Osteocyte (in vitro differentiated cells): ENCODE measurements at places on chromosomes 3 and 15. TPM values are rescaled to one million over a fixed set of nuclear protein-coding genes. Genes with fewer than 3 reads are reported as not detected.

Gene CLDN16
- not detected in 2 replicates for total RNA-seq

DNA sequence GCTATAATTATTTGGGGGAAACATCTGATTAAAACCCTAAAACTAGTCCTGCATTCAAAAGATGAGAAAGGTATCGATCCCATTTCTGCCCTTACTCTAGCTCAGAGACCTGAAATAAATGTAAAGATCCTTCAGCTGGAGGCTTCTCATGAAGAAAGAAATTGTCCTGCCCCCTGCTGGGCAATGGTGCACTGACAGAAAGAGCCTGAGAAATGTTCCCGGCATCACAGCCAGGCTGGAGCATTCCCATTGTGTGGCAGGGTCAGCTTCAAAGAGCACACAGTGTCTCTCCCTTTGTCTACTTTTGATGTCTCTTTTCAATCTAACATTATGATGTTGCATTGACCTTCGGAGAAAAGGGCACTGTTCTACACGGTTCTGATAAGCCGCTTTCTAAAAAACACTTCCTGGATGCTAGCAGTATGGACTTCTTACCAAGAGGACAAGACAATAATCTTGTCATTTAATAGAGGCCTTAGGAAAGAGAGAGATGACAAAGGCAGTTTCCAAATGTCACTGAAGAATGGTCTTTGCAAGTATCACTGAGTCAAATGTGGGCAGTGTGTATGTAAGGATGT lies 287.5 kb downstream of the MAGI1 start:
- no peak overlapping the region for H3K4me3 ChIP-seq
- H3K36me3 ChIP-seq, result no peaks in the 10 kb centered on the region
- no peaks in the 10 kb centered on the region for H3K27me3 ChIP-seq
- H3K4me1 ChIP-seq, result peaks cover 2% of the 10 kb centered on the region
- no peak overlapping the region for H3K27ac ChIP-seq

Gene C2CD4A
- total RNA-seq, result not detected in 2 replicates

- H3K4me1 ChIP-seq, result peaks cover 8% of the 10 kb centered on the region
- no peak overlapping the region for H3K27ac ChIP-seq
- no peak for DNase-seq
- no peaks in the 10 kb centered on the region for H3K27me3 ChIP-seq
Measured at GRCh38 chr3:29274667-29275066, 6.2 kb upstream of the RBMS3 start.

DNA sequence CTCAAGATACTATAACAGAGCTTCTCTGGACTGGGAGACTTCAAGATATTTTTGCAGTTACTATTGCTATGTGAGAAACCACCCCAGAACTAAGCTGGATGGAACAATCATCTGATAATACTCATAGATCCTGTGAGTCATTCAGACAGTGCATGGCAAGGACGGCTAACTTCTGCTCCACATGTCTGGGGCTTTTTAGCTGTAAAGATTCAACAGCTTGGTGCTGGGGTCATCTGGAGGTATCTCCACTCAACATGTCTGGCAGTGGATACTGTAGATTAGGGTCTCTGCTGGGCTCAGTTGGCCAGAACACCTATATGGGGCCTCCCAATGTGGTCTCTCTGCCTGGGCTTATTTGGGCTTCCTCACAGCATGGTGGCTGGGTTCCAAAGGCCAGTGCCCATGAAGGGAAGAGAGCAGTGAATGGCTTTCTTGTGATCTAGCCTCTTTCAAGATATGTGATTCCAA lies 117.3 kb upstream of the SLC7A14 start:
- DNase-seq, result no peak
- peaks cover 17% of the 10 kb centered on the region for H3K4me1 ChIP-seq
- H3K36me3 ChIP-seq, result no peaks in the 10 kb centered on the region
- H3K27ac ChIP-seq, result no peak overlapping the region

Gene CYP19A1
- not detected in 2 replicates for total RNA-seq

- no peak for DNase-seq
- H3K27ac ChIP-seq, result no peak overlapping the region
- peaks cover 23% of the 10 kb centered on the region for H3K4me1 ChIP-seq
- no peak overlapping the region for H3K4me3 ChIP-seq
Measured at GRCh38 chr3:128343287-128344051, 123.2 kb downstream of the DNAJB8 start.

GRCh38 chr15:39172380-39173281 lies 408.2 kb upstream of the THBS1 start:
- H3K4me3 ChIP-seq, result peak overlapping the region; percentile 80
- H3K27me3 ChIP-seq, result no peaks in the 10 kb centered on the region

Gene GOLGA6A
- 0.21 TPM in 1 of 2 replicates, not detected in the other for total RNA-seq

GRCh38 chr3:128730471-128730870 lies 4.5 kb downstream of the RAB7A start:
- no peak for DNase-seq
- H3K4me3 ChIP-seq, result no peak overlapping the region
- H3K36me3 ChIP-seq, result peaks cover 1% of the 10 kb centered on the region
- H3K4me1 ChIP-seq, result peaks cover 74% of the 10 kb centered on the region
- H3K27me3 ChIP-seq, result no peaks in the 10 kb centered on the region
- no peak overlapping the region for H3K27ac ChIP-seq

GRCh38 chr3:44654039-44654438 lies 5.5 kb downstream of the ZNF35 start:
- H3K27me3 ChIP-seq, result no peaks in the 10 kb centered on the region
- no peak for DNase-seq
- no peak overlapping the region for H3K27ac ChIP-seq
- H3K4me3 ChIP-seq, result no peak overlapping the region

DNA sequence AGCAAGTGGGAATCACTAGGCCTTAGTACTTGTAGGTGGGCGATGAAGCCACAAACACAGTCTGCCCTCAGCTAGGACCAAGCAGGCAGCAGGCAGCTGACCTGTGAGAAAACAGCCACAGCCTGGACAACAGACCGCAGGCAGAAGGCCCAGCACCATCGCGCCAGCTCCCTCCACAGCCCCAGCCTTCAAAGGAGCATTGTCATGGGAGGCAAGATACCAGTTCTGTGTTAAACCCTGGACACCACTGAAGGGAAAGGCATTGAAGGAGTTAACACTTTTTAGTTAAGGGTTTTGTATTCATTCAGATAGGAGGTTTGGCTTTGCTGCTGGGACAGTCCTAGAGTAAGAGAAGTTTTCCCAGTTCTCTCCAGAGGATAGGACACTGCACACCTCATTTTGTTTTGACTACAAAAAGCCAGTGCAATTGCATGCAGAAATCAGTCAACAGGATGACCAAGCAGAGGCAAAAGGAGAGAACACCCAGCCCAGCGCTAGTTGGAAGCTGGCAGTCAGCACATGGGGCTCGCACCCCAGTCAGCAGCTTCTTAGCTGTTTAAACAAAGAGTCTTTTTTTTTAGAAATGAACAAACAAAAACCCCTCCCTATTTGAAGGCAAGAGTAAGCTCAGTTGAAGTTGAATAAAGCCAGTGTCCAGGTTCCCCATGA lies 286.1 kb upstream of the TPM1 start:
- peaks cover 2% of the 10 kb centered on the region for H3K36me3 ChIP-seq
- no peak overlapping the region for H3K4me3 ChIP-seq
- peaks cover 43% of the 10 kb centered on the region for H3K4me1 ChIP-seq
- H3K27me3 ChIP-seq, result no peaks in the 10 kb centered on the region
- no peak for DNase-seq

DNA sequence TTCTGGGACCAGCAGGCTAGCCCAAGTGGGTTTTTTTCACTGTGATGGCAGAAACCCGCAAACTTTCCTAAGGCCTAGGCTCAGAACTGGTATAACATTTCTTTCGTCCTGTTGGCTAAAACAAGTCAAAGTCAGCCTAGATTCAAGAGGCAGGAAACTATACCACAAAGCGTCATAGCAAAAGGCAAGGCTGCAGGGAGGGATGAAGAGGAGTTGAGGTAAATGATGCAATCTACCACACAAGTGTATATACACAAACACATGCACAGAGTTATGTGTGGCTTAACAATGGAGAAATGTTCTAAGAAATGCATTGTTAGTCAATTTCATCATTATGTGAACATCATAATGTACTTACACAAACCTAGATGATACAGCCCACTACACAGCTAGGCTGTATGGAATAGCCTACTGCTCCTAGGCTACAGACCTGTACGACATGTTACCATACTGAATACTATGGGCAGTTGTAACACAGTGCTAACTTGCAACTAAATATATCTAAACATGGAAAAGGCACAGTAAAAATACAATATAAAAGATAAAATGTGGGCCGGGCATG lies 225.6 kb downstream of the TBL1XR1 start:
- H3K27ac ChIP-seq, result no peak overlapping the region
- no peak overlapping the region for H3K4me3 ChIP-seq
- no peaks in the 10 kb centered on the region for H3K4me1 ChIP-seq
- H3K27me3 ChIP-seq, result no peaks in the 10 kb centered on the region
- no peak for DNase-seq
- H3K36me3 ChIP-seq, result no peaks in the 10 kb centered on the region

DNA sequence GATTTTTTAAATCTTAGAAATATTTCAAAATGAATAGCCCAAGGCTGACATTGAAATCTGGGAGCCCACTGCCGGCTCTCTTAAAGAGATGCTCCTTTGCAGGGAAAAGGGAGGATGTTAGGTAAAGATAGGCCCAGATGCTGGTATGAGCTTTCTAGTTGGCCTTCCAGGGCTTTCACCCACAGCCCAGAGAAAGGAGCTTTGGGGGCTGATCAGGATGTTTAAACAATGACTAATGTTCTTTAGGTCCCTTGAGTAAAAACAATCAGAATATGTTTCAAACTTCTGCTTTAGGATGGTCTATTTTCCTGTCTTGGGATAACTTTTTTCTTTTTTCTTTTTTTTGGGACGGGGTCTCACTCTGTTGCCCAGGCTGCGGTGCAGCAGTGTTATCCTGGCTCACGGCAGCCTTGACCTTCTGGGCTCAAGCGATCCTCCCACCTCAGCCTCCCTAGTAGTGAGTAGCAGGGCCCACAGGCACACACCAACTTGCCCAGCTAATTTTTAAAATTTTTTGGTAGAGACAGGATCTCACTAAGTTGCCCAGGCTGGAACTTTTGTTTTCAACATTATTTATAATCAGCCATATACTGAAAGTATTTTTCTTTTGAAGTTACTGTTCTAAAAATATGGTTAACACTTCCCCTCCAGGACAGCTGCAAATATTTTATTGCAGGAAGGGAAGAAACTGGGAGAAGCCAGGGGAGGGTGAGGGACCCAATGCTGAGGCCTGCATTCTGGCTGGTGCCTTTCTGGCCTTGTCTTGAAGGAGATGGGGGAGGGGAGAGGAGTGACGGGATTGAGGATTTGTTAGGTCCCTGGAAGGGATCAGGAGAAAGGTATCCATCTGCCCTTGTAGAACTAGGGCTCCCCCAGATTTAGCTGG lies 70.1 kb downstream of the TRAK1 start:
- no peaks in the 10 kb centered on the region for H3K36me3 ChIP-seq
- H3K27me3 ChIP-seq, result no peaks in the 10 kb centered on the region
- peaks cover 33% of the 10 kb centered on the region for H3K4me1 ChIP-seq
- no peak for DNase-seq
- H3K4me3 ChIP-seq, result no peak overlapping the region

- H3K27ac ChIP-seq, result no peak overlapping the region
- peaks cover 33% of the 10 kb centered on the region for H3K27me3 ChIP-seq
- H3K4me3 ChIP-seq, result no peak overlapping the region
- no peaks in the 10 kb centered on the region for H3K36me3 ChIP-seq
Measured at GRCh38 chr3:127365163-127365798, 77.4 kb upstream of the PRR20G start.
